Tibial artery (tissue), 4 donors: ENCODE measurements at places on chromosomes 7 and 10.

DNA sequence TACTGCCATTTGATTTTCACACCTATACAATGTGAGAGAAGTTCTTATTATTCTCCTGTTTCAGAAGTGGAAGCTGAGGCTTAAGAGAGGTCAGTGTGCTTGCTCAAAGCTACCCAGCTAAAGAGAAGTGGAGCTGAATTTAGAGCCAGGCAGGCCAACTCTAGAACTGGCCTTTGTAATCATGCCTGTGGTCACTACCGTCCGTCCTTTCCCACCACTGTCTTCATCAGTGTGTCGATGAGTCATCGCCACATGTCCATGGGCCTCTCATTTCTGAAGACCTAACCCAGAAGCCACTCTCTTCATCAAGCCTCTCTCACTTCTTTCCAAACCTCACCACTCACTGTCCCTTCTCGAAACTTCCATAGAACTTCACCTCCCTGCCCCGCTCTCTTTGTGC lies 237.8 kb downstream of the KIAA1217 start:
- DNase-seq = no peak

DNA sequence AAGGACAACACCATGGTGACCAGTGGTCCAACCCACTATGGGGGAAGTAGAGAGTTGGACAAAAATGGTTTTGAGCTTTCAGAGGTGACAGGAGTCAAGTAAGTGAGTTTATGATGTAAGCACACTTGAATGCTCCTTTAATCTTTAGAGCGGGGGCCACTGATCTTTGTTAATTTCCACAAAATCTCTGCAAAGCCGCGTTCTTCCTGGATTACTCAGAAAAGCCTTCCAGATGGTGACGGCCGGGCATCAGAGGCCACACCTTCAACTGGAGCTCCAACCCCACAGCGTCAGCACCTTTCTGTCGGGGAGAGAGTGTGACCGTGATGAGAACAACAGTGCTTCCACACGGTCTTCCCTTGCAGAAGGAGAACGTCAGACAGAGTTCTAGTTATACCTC lies 35.2 kb upstream of the KLF6 start:
- no peak for DNase-seq

GRCh38 chr10:52965509-52965908 lies 192.9 kb upstream of the MBL2 start:
- no peak for DNase-seq

- DNase-seq = no peak
Measured at GRCh38 chr10:117663750-117664149, 121.2 kb downstream of the EMX2 start.

GRCh38 chr7:116632384-116632783 lies 39.6 kb upstream of the MET start:
- no peak for DNase-seq

GRCh38 chr7:45028138-45028919 lies 28.3 kb downstream of the CCM2 start:
- no peak for DNase-seq

DNA sequence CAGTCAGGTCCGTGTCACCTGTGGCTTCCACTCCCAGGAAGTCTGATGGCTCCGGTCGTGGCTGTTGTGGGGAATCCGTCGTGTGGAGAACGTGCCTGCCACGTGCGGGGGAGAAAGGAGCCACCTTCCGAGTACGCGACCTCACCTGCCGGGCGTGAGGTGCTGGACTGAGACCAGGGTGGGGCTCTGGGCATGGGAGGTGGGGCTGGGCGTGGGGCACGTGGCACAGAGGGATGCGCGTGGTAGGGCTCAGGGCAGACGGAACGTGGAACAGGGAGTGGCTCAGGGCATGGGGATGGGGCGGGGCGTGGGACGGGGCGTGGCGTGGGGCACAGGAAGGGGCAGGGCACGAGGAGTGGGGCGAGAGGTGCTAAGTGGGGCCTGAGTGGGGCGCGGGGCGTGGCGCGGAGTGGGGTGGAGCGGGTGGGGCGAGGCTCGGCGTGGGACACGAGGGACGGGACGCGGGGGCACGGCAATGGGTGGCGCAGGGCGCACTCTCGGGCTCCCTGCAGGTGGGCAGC lies 64.8 kb downstream of the C10orf143 start:
- peak; percentile 58 for DNase-seq

GRCh38 chr7:126840869-126841268 lies 411.9 kb downstream of the GRM8 start:
- DNase-seq = no peak

DNA sequence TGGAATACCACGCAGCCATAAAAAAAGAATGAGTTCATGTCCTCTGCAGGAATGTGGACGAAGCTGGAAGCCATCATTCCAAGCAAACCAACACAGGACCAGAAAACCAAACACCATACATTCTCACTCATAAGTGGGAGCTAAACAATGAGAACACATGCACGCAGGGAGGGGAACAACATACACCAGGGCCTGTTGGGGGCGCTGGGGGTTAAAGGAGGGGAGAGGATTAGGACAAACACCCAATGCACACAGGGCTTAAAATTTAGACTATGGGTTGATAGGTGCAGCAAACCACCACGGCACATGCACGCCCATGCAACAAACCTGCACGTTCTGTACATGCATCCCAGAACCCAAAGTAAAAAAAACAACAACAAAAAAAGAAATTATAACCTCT lies 23.3 kb downstream of the RNF133 start:
- no peak for DNase-seq

- DNase-seq = no peak
Measured at GRCh38 chr7:128201067-128201689, 39.9 kb upstream of the LEP start.
